AG10803 (cell line): ENCODE measurements at places on chromosomes 4 and X.

- no peak for DNase-seq
Observed at GRCh38 chr4:118767109-118767508, 68.8 kb downstream of the SEC24D start.

- DNase-seq, result no peak
Observed at GRCh38 chr4:148770848-148771247, 328.6 kb upstream of the NR3C2 start.

GRCh38 chr4:124275-125081, at the start of gene ZNF718:
ZNF718 (plus strand) TSS chr4:124501; CDS start chr4:124671, 170 bp downstream.
- peak; percentile 95 for DNase-seq

DNA sequence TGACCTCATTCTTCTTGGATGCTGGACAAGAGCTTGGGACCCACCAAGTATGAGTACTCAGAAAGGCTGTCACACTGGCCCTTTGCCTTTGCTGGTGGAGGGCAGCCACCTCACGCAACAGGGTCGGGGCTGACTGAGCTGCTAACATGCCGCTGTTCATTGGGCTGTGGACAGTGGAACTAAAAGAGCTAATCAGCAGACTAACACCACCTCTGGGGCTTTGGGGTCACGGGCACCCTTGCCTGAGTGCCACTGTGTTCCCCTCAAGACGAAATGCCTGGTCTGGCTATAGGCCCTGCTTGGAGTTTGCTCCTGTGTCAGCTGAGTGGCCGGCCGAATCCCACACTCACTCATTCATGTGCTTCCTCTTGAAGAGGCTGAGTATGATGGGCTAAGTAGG, 559.6 kb downstream of the SPRY1 start:
- no peak for DNase-seq

DNA sequence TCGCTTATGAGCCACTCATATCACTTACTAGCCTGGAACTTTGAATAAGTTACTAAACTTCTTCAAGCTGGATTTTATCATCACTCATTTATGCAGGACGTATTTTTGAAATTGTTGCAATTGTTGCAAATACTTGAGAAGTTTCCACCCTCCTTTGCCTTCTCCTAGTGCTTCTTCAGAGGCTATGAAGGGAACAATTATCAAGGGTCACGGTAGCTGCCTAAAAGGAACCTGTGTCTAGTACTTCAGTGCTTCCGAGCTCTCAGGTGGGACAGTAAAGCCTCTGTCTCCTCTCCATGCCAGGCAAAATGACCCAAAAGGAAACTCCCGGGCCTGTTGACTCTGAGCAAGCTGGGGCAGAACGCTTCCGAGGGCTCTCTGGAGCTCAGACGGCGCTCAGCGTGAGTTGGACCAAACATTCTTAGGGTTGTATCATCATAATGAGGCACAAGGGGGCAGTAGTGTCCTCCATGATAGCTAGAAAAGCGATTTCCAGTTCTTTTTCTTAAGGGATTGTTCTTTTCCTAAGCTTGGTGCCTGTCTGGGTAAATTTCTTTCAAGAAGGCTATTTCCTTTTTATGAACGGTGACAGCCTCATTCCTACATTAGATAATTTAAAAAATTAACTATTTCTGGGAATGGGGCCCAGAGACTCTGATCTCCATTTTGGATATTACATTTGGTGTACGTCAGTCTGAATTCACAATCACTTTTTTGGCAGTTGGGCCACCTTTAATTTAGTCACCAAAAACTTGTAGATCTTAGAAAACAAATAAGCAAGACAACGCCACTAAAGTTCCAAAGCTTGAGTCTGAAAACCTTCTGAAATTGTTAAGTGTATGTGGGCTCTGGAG, 73.1 kb downstream of the PACRGL start:
- DNase-seq, result peak; percentile 57
